GM13977 (cell line): ENCODE measurements at places on chromosomes 4 and X.

GRCh38 chr4:36281384-36282106 is at the start of gene DTHD1:
Gene DTHD1, plus strand, starts transcription at chr4:36281616. Its CDS starts 143 bp downstream, at chr4:36281759.
- no peak for DNase-seq

DNA sequence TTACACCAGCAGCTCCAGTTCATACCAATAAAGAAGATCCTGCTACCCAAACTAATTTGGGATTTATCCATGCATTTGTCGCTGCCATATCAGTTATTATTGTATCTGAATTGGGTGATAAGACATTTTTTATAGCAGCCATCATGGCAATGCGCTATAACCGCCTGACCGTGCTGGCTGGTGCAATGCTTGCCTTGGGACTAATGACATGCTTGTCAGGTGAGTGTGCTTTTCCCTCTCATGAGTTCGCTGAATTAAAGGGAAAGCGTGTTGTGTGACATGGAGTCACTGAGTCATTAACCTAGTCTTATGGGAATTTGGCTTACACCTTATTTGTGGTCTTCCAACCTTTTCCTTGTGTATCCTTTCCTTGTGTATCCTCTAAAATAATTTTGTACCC is 15.9 kb downstream of the TMEM165 start:
- no peak for DNase-seq

DNA sequence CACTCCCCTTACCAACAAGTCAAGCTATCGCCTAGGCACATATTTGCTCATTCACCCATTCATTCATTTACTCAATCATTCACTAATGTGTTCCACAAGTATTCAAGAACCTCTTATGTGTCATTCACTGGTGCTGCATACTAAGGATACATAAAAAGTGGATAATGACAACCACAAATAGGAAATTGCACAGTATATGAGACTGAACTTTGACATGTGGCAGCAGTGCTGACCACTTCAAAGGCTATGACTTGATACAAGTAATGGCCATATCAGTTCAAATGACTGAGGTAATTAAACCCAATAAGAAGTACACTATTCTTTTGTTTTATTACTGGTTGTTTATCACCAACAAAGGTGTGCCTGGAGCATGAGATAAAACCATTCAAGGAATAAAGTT is 282.5 kb downstream of the KLHL13 start:
- DNase-seq: no peak

DNA sequence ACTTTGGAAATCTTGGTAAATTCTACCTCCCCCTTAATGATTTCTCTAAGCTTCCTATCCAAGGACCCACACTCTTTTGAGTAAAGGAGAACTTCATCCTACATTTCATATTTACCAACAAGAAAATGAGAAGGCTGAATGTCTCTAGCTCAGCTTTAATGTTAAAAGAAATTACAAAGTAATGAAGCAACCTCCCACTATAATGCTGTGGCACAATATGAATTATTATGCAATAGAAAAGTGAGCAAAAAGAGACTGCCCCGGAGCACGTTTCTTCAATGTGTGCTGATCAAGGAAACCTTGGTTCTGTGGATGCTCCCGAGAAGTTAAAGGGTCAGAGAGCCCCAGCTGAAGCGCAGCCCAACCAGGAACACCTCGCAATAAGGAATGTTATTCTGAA is 9.1 kb upstream of the TBC1D1 start:
- DNase-seq: no peak

DNA sequence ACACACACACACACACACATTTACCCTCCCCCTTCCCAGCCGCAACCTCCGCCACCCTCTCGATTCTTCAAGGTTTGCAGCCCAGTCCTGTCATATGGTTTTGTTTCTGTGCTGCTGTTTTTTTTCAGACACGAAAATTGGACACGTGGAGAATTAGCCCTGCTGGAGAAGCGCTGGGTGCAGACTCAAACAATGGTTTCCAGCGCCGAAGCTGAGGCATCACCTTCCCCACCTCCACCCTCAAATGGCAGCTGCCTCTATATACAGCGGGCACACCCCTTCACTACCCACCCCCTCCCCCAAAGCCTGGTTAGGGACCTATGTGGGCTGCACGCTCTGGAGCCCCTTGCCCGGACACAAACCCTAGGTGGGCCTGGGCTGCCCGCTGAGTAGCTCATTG is 87.9 kb downstream of the BCOR start:
- DNase-seq: no peak

DNA sequence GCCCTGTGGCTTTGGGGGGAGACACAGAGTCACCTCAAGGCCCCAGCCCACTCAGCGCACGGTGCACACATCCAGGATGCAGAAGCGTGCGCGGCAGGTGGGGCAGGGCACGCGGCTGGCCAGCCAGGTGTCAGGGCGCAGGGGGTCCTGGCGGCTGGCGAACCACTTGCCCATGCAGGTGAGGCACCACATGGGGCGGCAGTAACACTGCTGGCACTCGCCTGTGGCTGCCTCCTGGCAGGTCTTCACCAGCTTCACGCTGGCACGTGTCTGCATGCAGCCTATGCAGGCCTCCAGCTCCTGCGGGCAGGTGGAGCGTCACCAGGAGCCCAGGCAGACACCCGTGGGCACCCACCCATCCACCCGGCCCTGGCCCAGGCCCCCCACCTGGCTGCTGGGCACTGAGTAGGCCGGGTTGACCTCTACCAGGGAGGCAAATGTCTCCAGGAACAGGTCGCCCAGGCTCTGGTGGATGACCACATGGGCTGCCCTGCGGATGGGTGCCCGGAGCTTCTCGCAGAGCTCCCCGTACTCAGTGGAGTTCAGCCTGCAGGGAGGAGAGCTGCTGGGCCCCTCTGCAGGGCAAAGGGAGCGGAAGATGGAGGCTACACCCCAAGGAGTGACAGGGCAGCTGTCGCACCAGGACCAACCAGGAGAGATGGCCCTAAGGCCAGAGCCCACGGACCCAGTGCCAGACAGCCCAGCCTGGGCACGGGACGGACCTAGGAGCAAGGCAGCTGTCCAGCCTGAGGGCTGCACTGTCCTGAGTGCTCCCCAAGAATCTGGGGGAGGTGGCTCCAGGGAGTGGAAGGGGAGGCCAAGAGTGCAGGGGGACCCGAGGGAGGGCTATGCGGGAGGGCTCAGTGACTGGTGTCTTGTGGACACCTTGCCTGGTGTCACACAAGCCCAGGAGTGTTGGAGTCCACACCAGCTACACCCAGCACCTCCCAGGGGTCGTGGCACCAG is 3.7 kb downstream of the TMEM129 start:
- DNase-seq: peak; percentile 11

DNA sequence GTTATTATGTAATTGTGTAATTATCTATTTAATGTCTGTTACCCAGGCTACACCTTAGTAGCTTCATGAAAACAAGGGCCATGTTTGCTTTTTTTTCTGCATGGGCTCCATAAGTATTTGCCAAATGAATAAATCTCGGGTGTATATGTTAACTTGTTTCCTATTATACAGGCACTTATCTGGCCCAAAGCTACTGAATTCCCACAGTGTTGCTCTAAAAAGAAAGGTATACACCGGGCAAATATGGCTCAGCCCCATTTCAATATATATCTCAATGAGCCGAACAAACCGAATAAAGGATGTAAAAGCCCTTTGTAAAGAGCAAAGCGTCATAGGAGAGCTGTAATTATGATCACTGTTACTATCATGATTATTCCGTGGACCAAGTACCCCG is 767 bp downstream of the PAQR3 start:
- DNase-seq: no peak

DNA sequence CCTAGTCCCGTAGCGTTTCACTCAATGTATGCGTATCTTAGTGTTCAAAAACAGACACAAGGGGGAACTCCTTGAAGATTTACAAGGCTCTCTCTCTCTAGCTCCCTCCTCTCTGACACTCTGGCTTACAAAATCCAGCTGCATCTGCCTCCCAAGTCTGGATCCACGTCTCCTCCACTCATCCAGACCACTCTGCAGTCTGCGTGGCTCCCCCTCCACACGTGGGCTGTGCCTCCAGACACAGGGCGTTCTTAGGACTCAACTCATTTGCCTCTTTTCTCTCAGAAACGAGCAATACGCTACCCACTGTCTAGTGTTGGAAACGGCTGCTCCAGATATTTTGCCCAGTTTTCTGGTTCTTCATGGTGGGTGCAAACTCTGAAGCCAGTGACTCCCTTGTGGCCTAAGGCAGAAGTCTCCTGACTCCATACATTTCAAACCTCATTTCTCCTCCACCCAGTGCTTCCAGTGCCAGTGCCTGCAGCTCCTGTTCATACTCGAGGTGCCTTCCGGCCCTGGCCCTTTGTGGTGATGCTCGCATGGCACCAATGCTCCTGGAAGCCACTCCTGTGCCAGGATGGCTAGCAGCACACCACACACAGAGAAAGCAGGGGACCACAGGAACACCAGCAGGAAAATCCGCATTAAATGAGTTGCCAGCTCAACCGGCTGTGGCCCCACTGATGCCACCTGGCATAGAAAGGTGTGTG is 24.1 kb downstream of the NAT8L start:
- DNase-seq: no peak

DNA sequence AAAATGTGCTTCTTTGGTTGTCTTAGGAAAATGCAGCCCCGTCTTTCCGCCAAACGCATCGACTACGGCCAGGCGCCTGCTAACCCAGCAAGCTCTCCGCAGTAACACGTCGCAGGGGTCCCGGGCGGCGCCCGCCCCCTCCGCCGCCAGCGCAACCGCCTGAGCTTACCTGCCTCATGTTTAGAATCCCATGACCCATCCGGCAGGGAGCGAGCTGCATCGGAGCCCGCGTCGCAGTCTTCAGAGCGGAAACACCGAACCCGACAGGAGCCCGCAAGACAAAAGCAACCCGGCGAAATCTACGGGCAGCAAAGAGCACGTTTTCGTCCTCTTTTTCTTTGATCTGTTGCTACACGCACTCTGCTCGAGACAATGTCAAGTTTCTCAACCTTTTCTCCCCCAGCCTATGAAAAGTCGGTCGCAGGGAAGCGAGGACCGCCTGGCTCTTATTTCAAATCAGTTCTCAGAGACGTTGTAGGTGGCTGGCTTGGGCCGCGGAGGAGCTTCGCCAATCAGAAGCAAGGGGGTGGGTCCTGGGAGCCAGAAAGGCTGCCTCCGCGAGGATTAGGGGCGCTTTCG is at the start of gene MID1:
Gene MID1 (minus strand): TSS at position 465 of the 579 bp plus-strand sequence. CDS start 53,038 bp downstream, outside the sequence.
- no peak for DNase-seq

- DNase-seq: no peak
These were observed 18.7 kb upstream of the XPNPEP2 start for GRCh38 chrX:129719931-129720530.

GRCh38 chrX:14351611-14352303 is 177.6 kb upstream of the GLRA2 start:
- DNase-seq: no peak

GRCh38 chr4:10333942-10334341 is 123.3 kb downstream of the ZNF518B start:
- DNase-seq: no peak

DNA sequence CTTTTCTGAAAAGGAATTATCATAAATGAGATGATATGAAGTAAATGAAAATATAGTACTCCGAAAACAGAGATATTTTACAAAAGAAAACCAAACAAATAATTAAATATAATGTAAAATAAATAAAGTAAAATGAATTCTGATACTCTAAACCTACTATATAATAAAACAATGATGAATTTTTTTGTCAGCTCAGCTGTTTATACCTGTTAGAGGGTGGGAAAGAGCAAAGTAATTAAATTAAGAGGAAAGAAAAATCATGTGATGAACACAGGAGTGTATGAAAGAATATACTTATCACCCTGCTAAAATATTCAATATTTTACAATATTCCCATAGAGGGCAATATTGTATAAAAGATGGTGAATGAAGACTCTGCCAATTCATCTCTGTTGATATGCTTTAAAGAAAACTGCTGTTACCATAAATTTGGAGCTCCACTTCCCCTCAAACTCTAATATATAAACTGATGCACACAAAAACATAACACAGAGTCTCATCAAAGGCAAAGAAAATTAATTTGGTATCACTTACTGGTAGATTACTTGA is 6.5 kb upstream of the NDST4 start:
- DNase-seq: no peak

- no peak for DNase-seq
These were observed 31.4 kb downstream of the PPP1R2C start for GRCh38 chrX:42746606-42747005.

- DNase-seq: no peak
These were observed 15.9 kb upstream of the TMEM185A start for GRCh38 chrX:149647505-149647904.

DNA sequence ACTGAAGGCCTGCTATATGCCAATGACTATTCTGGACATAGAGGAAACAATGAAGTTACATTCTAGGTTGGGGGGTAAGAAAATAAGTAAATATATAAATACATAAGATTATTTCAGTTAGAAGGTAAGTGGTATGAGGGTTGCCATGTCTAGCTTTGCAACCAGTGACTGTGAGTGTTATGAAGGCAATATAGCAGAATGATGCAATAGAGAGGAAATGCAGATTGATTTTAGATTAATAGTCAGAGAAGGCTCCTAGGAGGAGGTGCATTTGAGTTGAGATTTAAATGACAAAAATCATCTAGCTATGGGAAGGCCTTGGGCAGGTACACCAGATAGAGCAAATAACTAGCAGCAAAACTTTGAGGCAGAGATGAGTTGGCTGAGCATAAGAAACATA is 243.2 kb downstream of the FBXO8 start:
- no peak for DNase-seq

GRCh38 chrX:23559975-23560374 is 107.3 kb upstream of the PRDX4 start:
- no peak for DNase-seq

DNA sequence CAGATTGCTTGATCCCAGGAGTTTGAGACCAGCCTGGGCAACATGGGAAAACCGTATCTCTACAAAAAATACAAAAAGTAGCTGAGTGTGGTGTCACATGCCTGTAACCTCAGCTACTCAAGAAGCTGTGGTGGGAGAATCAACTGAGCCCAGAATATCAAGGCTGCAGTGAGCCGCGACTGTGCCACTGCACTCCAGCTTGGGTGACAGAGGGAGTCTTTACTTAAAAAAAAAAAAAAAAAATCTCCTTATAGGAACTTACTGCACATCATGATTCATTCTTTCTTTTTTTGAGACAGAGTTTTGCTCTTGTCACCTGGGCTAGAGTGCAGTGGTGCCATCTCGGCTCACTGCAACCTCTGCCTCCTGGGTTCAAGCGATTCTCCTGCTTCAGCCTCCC is 24.3 kb downstream of the UPF3B start:
- no peak for DNase-seq

- no peak for DNase-seq
These were observed 27.0 kb downstream of the MGARP start for GRCh38 chr4:139253046-139253445.

DNA sequence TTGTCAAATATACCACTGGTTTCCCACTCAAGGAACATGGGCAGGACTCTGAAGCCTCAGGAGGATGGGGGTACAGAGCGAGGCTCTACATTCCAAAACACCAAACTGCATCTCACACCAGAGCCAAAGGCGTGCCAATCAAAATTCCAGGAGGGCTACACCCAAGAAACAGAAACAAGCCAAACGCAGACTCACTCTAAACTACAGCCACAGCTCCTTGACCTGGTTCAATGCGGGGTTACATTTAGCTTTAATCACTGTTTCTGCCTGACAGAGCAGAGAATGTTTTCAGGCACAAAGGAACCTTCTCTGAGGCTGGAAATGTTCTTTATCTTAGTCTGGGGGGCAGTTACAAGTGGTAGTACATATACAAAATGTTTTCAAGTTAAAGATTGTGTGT is 2121.5 kb upstream of the AGA start:
- DNase-seq: no peak

- DNase-seq: peak; percentile 89
These were observed 63.9 kb downstream of the TRAPPC11 start for GRCh38 chr4:183722731-183723560.
